Cerebellum (tissue), 4 donors: ENCODE measurements at places on chromosomes 16 and 17. TPM values are rescaled to one million over a fixed set of nuclear protein-coding genes. Genes with fewer than 3 reads are reported as not detected.

DNAI2 gene
- 0.45 TPM for total RNA-seq

- no peak for DNase-seq
Measured at GRCh38 chr16:11128211-11129141, 127.5 kb downstream of the SOCS1 start.

PIRT gene
- 7.3 TPM for total RNA-seq

- DNase-seq: no peak
Measured at GRCh38 chr17:58305626-58306025, 23.0 kb downstream of the TSPOAP1 start.

KRTAP1-5 gene
- total RNA-seq: not detected

GP2 gene
- not detected for total RNA-seq

- DNase-seq: no peak
Measured at GRCh38 chr17:8695241-8695640, 49.4 kb downstream of the CCDC42 start.

MAPT gene
- 90.3 TPM for total RNA-seq

DNA sequence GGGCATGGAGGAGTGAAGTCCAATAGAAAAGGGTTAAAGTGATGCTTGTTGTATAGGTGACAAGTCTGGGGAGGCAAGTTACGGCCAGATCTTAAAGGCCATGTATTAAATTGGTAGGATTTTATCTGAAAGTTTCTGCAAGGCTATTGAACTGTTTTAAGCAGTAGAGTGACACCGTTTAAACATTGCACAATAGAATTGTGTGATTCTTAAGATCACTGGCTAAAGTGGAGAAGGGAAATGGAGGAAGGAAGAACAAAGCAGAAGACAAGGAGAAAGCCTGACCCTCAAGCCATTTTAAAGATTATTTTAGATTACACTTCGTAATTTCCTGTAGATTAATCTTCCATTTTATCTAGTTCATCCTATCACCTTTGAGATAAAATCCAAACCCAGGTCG is 5.6 kb upstream of the MPHOSPH6 start:
- no peak for DNase-seq

ACSM3 gene
- 0.73 TPM for total RNA-seq

CCL7 gene
- total RNA-seq: not detected

- DNase-seq: no peak
Measured at GRCh38 chr17:73465130-73465952, 153.5 kb upstream of the CDC42EP4 start.

- no peak for DNase-seq
Measured at GRCh38 chr17:3943240-3943891, 20.9 kb downstream of the ATP2A3 start.

NXN gene
- 36.2 TPM for total RNA-seq

- DNase-seq: no peak
Measured at GRCh38 chr16:11557801-11558200, 28.9 kb downstream of the LITAF start.

ZG16B gene
- not detected for total RNA-seq

DNA sequence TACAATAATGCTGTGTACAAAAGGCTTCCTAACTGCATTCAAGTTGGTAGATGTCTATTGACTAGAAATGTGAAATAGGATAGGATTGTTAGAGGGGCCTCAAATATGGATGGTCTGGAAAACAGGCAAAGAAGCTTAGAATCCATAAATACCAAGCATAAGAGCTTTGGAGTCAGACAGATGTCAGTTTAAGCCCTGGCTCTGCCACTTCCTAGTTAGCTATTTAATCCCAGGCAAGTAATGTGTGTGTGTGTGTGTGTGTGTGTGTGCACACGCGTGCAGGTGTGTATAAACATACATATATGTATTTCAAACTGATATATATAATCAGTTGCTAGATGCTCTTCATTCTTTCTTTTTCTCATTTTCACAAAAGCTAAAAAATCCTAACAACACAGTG is 66.7 kb downstream of the MMD start:
- no peak for DNase-seq

GRCh38 chr17:50170662-50171370 is 5.0 kb downstream of the SGCA start:
- peak; percentile 62 for DNase-seq

TMIGD1 gene
- not detected for total RNA-seq

GRCh38 chr17:62941358-62941991 is 24.6 kb upstream of the TANC2 start:
- no peak for DNase-seq

DNA sequence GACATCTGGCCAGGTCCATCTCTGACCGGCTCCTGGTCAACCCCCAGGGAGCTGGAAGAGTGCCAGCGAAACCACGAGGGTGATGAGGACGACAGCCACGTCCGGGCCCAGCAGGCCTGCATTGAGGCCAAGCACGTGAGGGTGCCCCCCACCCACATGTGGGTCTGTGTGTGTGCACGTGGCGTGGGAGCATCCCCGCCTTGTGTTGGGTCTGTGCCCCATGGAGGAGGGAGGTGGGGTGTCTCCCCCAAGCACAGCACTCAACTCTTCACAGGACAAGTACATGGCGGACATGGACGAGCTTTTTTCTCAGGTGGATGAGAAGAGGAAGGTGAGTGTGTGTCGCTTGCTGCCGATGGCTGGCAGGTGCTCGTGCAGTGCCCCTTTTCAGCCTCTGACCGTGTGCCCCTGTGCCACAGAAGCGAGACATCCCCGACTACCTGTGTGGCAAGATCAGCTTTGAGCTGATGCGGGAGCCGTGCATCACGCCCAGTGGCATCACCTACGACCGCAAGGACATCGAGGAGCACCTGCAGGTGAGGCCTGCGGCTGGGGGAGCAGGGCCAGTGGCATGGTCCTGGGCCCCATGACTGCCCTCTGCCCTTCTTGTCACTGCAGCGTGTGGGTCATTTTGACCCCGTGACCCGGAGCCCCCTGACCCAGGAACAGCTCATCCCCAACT is 1.7 kb downstream of the STUB1 start:
- DNase-seq: no peak

DNA sequence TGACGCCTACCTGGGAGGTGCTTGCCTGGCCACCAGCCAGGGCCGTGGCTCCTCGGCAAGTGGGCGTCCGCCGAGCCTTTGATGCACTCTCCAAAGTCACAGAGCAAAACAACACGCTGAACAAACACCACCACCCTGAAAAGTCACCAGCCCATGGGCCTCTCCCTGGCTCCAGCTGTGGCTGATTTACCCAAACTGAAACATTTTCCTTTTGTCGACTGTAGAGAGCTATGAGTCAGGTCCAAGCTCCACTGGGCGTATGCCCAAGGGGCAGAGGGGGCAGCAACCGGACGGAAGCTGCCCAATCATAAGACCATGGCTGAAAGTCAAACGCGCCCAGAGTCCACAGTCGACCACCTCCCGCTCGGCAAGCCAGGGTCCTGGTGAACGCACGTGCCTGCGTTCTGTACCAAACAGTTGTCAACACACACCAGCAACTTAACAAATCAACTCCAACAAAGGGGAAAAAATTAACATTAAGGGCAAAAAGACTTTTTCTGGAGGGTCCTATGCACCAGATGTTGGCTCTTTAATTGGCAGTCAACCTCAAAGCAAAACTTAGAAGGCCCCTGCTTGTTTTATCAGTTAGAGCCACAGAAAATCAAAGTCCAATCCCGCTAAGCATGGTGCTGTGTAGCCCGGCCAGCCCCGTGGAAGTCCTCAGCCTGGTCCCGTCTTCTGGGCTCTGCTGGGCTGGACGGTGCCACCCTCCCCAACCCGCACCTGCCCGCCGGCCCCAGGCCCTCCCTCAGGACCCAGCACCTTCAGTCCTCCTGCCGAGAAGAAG is 47.3 kb downstream of the TBC1D16 start:
- DNase-seq: no peak

ZSCAN10 gene
- total RNA-seq: not detected

DNA sequence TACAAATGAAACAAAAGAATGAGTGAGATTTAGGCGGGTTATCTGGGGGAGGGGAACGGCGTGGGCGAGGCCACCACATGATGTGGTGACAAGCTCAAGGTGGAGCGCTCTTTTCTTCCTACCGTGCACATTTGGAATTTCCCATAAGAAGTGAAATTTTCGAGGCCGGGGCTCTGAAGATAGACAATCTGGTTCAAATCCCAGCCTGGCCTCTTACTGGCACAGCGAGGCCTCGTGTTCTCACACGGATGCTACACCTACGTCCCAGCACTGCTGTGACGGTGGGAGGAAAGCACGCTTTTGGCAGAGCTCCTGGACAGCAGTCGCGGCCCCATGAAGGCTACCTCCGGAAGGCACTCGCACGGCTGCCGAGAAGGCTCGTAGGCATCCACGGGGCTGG is 25.2 kb downstream of the ZDHHC7 start:
- no peak for DNase-seq

DNA sequence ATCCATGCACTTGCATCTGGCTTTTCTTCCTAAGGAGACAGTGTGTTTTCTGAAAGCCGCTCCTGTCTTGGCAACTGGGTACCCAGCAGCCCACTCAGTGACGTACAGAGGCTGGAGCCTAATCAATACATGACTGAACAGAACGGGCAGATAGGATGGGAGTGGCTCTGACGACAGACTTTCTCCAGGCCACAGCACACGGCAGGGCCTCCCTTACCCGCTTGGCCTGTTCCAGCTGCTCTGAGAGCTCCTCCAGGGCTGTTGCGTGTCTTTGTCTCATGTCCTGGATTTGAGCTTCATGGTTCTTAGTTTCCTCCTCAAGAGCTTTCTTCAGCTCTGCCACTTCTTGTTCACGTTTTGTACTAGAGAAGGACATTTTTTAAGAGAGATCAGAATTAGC is 64.9 kb downstream of the NDEL1 start:
- no peak for DNase-seq

MMP2 gene
- 25.4 TPM for total RNA-seq

DNA sequence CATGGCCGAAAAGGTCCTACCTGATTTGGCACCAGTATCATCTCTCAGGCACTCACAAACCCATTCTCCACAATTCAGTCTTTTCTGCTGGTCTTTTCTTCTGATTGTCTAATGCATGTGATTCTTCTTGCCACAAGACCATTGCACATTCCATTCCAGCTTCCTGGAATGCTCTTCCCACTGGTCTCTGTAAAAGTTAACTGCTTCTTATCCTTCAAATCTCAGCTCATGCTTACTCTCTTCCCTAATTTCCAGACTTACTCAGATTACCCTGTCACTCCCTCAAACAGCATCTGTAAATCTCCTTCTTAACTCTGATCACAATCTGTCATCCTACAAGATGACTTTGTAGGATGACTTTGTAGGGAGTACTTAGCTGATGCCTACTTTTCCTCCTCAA is 320.2 kb downstream of the MAP2K6 start:
- no peak for DNase-seq

DNA sequence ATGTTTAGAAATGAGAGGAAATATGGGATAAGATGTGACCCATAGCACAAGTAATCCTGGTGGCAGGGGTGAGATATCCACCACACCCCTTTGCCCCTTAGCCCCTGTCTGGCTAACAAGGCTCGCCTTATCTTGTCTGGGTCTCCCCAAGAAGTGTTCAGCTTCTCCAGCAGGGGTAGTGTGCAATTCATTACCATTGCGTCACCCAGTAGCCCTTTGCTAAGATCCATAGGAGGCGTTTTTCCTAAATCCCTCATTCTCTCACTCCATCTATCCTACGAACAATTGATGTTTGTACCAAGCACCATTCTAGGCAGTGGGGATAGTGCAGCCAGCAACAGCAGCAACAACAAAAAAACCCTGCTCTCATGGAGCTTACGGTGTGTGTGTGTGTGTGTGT is 30.8 kb downstream of the CCDC42 start:
- DNase-seq: no peak
